ENCODE measurements at places on chromosomes 6 and 20.

DNA sequence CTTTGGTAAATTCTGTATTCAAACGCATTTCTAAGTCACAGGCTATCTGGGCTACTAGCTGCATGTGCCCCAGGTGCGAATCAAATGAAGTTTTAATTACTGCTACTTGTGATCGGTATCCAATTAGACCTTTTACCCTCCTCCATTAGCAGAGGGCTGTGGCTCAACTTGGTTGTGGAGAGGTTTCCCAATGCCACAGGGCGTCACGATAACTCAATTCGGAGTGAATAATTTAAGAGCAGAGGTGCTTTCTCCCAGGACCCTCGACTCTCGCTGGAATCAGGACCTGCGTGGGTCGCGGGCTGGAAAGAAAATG is 640 bp downstream of the SAYSD1 start:
- no peak for DNase-seq

GRCh38 chr6:39892490-39893129 is 41.7 kb downstream of the MOCS1 start:
- peak; percentile 79 for DNase-seq

DNA sequence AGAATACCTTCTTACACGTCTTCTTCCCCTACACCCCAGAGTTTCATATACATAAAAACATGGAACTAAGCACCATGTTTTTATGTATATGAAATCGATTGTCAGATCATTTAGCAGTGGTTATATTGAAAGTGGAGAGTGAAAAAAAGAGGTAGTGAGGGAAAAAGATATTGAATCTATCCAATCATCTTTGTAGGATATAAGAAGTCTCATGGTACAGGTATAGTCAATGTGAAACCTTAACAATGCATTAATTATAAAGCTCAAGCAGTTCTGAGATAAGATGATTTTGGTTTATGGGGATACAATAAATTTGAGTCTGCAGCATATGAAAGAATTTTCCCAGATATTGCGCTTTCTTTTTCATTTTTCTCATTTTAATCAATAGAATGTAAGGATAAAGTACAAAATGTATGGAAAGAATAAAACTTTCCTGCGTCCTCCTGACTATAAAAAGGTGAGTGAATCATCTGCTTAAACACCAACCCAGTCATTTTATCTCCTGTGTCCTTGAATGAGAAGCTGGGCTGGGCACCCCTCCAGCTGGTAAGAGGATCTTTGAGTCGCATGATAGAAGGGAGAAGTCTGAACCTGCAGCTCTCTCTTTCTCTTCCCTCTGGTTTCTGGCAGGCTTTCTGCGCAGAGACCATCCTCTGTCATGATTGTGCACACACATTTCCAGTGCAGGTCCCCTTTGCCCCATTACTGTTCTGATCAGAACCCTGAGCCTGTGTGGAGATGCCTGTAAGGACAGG is 28.1 kb upstream of the AKIRIN2 start:
- peak; percentile 32 for DNase-seq

DNA sequence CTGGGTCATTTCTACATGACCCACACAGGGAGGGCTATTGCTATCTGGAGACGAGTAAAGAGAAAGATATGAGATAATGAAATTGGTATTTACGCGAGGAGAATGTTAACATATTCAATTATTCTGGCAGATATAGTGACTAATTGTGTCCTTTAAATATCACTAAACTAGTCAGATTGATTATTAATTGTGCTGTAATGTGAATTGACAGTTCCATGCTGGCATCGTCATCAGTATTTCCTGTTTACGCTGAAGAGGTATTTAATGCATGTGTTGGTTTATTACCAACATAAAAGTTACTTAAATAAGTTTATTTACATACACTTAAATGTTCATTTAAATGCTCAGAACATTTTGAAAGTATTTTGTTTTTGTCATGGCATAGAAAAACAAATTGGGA is 35.7 kb upstream of the OGFRL1 start:
- no peak for DNase-seq

GRCh38 chr6:26045928-26046368 is 41.3 kb upstream of the HFE start:
- DNase-seq = no peak

GRCh38 chr20:63164484-63165355 is 51.2 kb downstream of the YTHDF1 start:
- no peak for DNase-seq

- DNase-seq = no peak
Measured at GRCh38 chr6:10951675-10952282, 64.9 kb downstream of the SYCP2L start.

- DNase-seq = peak; percentile 53
Measured at GRCh38 chr6:26172608-26172968, 85.4 kb downstream of the HFE start.

GRCh38 chr6:133242637-133243585 is 1.8 kb downstream of the EYA4 start:
- DNase-seq = peak; percentile 48

DNA sequence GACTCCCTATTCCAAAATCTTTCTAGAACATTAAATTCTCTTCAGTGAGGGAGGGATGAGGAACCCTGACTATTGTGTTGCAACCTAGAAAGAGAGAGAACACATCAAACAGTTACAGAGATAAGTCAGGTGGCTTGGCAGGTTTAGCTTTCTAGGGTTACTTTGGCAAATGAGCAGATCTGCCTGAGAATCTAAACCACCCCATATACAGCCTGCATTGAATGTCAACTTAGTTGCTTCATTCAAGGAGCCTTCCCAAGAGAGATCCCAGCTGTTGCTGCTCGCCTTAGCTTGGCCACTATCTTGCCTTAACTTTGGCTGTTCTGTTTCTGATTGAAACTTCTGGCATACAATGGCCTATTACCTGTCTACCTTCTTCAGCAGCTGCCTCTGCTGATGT is 74.7 kb upstream of the TCF21 start:
- DNase-seq = no peak

DNA sequence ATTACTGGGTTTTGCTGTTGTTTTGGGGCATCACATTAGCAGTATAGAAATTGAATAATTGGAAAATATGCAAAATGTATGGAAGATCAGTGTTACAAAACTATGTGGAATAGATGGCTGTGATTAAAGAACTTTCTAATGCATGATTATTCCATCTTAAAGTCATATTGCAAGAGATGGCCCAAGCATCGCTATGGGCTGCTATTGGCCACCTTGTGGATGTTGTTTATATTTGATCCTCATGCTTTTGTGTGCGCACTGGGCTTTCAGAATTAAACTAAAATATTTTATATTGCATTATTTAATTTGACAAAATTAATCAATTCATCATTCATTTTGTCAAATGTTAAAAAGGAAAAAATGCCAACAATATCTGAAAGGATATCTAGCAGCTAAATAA is 16.1 kb upstream of the HMGN3 start:
- DNase-seq = no peak
